ENCODE measurements at places on chromosomes 7 and 10.

DNA sequence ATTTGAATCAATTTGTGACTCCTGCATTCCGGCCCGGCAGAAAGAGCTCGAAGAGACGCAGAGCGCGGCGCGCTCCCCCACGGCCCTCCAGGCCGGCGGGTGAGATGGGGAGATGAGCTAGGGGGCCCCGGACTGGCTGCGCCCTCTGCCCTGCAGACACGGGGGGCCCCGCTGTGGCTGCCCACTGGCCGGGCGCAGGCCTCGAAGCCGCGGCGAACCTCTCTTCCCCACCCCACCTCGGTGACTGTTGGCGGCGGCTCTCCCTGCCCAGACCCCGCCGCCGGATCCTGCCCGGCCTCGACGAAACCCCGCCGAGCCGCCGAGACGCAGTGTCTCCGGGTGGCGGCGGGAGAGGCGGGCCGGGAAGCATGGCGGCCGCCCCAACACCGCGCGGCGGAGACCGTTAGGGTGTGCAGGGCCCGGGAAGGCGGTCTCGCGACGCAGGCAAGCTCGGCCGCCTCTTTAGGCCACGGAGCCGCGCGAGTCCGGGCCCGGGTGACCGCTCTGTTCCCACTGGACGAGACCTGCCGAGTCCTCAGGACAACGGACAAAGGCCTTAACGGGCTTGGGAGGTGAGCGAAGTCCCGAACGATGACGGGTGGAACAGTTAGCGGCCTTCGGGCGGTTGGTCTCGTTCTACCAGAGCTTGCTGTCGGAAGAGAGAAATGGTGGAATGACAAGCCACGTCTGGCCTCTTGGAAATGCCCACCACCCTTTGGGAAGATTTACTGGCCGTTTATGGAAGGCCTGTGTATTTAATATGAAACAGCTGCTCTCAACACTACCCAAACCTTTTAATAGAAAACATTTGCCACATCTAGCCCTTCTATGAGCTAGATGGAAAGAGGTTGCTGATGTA lies 24.3 kb downstream of the NUP42 start:
- DNase-seq: no peak

DNA sequence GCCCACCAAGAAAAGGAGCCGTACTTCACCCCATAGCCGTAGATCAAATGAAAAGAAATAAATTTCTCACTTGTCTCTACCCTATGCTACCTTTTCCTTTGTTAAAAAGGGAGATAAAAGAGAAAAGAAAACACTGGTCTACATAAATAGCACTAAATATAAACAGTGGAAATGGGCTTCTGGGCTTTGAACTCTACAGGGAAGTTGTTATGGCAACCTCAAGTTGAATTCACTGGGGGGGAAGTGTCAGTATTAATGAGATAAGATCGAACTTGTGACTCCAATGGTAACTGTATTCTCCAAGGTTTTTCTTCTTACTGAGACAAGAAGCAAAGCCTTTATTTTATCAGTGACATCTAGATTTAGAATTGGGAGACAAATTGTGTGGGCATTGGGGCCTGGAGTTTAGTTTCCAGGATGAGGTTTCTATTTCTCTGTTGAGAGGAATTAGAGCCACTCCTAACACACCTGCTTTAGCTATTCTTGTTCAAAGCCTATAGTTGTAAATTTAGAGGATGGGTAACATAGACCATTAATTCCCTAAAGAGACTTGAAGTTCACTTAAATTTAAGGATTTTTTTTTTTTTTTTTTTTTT lies 604.3 kb upstream of the GALNT17 start:
- DNase-seq: no peak

DNA sequence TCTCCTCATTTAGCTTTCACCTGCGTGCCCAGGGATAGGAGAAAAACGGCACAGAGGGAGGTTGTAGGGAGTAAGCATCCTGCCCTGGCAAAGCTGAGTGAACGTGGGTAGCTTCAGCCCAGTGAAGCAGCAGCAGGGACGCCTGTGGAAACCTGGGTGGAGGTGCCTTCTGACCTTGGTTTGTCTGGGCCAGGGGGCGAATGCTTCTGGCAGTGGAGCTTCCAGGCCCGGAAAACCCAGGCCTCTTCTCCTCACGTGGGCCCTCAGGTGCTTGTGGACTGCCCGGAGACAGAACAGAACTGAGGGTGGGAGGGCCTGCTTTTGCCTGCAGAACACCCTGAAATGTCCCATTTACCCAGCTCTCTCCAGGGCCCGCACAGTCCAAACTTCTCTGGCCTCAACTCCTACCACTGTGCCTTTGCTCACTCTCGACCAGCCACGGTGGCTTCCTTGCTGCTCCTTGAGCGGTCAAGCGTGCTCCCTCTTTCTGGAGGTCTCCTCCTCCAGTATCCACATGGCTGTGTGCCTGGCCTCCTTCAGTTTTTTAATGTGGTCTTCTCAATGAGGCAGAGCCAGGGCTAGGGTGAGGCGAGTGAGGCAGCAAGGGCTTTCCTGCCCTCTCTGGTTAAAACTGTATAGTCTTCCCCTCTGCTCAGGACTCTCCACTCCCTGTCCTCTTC lies 62.4 kb downstream of the TMEM209 start:
- DNase-seq: no peak

DNA sequence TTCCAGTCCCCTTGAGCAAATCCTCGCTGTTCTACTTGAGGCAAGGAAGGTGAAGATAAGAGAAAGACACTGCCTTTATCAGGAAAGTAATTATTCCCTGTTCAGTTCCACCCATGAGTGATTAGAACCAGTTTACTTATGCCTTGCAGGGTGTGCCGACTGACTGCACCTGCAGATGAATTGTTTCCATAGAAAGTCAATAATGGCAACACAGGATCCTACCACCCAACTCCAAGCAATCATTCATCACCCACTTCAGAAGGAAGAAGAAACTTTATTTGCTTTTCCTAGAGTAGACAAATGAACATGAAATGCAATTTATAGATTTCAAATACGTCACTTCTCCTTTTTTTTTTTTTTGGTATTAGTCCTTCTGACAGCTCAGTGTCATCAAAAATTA lies 383.9 kb downstream of the SORCS1 start:
- DNase-seq: no peak

DNA sequence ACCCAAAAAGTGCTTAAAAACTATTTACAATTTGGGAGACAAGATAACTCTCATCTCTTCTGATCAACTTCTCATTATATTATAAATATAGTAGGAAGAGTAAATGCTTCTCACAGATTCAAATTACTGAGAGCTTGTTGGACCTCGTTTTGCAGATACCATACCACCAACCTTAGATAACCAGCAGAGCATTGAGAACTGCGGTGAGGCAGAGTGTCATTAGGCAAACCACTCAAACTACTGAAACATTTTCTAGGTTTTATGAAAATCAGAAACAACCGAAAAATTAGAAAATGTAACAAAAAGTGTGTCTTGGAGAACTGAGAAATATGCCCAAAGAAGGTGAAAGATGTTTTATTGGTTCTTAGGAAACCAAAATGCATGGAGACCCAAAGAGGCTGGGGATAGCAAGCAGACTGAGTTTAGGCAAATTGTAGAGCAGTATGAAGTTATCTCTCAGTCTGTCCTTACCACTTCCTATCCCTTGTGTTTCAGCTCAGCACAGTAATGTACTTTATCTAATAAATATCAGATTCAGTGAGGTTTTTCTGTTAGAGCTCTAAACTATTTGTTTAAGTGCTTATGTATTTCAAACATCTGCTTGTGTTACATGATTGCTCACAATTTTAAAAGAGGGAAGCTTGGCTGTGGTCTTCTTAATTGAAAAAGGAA lies 77.9 kb downstream of the HECTD2 start:
- DNase-seq: no peak

DNA sequence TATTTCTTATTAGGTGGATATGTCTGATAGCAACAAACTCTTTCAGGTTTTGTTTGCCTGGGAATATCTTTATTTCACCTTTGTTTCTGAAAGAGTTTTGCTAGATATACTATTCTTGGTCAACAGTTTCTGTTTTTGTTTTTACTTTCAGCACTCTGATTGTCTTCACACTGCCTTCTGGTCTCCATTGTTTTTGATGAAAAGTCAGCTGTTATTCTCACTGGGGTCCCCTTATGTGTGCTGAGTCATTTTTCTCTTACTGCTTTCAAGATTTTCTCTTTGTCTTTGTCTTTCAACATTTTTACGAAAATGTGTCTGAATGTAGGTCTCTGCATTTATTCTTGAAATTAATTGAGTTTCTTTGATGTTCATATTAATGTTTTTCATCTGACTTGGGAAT lies 15.2 kb upstream of the RASSF4 start:
- DNase-seq: no peak

GRCh38 chr10:91006001-91006751 lies 85.3 kb upstream of the ANKRD1 start:
- DNase-seq: peak; percentile 88

All from putamen (tissue), 1 donor.